ENCODE measurements at places on chromosomes 5 and 9.

GRCh38 chr5:41869151-41869723 is 988 bp downstream of the OXCT1 start:
- no peak for ATAC-seq

DNA sequence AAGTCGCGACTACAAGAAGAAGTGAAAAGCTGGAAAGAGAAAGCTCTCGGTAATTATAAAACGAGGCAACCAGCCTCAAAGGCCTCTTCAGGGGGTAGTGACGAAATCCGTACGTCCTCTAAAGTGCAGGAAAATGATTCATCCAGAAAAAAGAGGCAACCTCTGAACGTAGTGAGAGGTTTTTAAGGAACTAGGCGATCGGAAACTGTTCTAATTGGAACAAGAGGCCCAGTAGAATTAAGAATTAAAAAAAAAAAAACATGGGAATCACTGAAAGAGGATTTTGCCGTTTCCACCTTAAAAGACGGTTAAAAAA is 1.0 kb downstream of the CSNK1A1 start:
- ATAC-seq = no peak

DNA sequence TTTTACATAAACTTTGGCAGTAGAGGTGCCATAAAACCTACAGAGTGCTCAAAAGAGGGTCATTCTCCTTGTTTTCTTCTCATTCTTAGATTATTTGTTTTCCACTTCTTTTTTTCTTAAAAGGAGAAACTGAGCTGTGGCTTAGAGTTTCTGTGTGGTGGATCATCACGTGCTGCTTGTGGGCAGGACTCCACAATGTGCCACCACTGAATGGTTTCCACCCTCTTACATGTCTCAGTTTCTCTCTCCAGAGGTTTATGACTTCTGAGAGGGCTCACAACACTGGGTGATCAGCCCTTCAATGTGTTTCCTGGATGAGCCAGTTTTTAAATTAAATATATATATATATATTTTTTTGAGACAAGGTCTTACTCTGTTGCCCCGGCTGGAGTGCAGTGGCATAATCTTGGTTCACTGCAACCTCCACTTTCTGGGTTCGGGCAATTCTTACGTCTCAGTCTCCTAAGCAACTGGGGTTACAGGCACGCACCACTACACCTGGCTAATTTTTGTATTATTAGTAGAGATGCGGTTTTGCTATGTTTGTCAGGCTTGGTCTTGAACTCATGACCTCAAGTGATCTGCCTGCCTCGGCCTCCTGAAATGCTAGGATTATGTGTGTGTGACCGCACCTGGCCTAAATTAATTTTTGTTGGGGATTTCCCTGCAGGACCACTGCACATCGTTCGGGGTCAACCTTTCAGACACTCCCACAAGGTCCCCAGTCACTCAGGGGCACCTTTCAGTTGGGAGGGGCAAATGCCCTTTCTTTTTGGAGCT is 3.1 kb upstream of the UNC13B start:
- ATAC-seq = no peak

- ATAC-seq = no peak
These were observed 284.5 kb downstream of the SH3GL2 start for GRCh38 chr9:17863213-17863883.

Measured in activated CD4-positive, CD25-positive, alpha-beta regulatory T cell treated with anti-CD3 and anti-CD28 coated beads, Interleukin-2, amount 50 U/mL, for 24 hours (primary cell).